ENCODE measurements at places on chromosomes 6 and 20.

DNA sequence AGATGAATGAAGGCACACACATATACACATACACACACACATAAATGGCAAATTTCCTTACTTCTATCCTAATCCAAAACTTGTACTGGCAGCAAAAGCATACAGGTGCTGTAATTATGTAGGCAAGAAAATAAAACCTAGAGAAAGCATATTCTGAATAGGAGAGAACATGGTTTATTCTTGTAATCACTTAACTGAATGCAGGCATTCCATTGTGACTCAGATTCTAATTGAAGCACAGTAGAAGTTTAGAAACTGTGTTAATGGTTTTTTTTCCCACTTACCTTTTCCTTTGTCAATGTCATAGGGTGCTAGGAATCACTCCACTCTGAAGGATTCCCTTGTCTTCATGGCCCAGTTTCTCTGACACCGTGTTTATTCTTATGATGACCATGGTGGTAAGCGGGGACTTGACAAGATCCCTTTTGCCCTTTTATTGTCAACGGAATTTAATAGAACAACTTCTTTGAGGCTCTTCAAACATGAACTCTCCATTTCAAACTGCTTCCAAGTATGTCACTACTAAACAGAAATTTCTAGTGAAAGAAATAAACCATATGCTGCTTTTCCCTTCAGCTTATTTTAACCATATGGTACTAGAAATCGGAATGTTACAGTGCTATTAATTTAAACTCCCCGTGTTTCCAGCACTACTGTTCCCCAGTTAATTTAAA is 164.2 kb downstream of the OGFRL1 start:
- no peak for DNase-seq

DNA sequence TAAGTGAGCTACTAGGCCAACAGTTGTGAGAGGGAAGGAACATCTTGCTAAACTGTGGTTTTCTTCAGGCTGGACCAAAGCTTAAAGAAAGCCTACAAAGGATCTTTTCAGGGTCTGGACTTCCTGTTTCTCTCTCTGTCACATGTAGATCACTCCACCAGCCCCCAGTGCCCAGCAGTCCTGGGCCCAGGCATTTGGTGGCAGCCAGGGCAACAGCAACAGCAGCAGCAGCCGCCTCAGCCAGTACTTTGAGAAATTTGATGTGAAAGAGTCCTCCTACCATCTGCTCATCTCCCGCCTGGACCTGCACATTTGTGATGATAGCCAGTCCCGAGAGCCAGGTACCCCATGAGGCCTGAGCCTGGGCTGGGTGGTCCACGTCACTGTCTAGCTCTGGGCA is 44.1 kb downstream of the BLTP3A start:
- no peak for DNase-seq

GRCh38 chr20:11982955-11983470 is 65.3 kb downstream of the BTBD3 start:
- DNase-seq, result no peak

GRCh38 chr6:42406306-42407280 is 45.1 kb downstream of the TRERF1 start:
- DNase-seq, result no peak

DNA sequence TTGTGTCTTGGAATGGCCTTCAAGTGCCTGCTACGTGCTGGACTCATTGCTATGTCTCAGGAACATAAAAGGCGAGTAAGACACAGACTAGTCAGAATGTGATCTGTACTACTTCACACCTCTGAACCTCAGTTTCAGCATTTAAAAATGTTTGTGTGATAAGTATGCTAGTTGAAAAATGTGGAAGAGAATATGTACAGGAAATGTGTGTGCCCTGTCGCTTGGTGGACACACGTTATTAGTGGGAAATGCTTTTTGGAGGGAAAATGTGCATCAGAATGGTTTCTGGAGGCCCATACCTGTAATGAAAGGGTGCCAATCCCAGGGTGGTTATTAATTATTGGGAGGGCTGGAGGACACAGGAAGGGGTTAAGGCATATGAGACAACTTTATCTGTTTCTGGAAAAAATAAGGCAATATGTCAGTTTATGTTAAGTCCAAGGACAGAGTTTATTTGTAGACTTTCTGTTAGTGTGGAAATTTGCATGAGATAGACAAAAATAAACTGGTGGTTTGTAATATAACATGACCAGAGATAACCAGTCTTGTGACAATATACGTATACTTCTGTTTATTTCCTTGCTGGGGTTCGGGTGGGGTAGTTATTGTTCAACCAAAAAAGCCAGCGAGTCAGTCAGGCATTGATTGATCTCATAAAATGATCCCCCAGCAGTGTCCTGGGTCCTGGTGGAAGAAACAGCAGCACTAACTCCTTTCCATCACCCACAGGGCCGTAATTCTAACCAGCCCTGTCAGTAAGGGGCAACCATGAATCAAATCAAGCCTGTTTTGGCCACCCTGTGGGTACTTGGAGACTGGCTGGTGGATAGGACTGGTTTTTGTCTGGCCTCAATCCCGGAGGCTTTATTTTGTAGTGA is 117.9 kb downstream of the JARID2 start:
- DNase-seq, result peak; percentile 25
